ENCODE measurements at places on chromosomes 12 and 14.

GRCh38 chr14:52333108-52333507 lies 19.0 kb downstream of the PTGER2 start:
- no peak for DNase-seq

GRCh38 chr12:15691388-15691787 lies 97.8 kb downstream of the EPS8 start:
- no peak for DNase-seq

DNA sequence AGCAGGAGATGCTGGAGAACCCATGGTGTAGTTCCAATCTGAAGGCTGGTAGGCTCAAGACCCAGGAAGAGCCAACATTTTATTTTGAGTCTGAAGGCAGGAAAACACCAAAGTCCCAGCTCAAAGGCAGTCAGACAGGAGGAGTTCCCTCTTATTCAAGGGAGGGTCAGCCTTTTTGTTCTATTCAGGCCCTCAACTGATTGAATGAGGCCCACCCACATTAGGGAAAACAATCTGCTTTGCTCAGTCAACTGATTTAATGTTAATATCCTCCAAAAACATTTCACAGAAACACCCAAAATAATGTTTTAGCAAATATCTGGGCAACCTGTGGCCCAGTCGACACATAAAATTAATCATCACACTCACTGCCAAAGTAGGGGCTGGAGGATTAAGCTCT lies 130.8 kb downstream of the LMNTD1 start:
- DNase-seq = no peak

- no peak for DNase-seq
Measured at GRCh38 chr14:55578511-55578910, 1.5 kb upstream of the KTN1 start.

DNA sequence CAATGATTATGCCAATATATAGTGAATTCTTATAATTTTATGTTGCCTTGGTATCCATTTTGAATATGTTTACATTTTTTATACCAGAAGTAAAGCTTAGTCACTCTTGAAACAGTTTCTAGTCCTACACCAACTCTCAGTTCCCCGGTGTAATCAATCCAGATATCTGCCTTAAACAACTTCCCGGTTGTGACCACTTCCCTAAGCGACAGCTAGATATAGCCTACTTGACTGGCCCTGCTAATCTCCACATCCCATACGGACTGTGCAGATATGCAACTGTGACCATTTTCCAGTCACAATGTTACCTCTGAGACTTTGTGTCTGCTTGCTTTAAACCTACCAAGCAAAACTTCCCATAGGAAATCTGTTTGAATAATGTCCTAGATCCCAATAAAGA lies 1551.5 kb upstream of the SEL1L start:
- no peak for DNase-seq

- DNase-seq = no peak
Measured at GRCh38 chr12:14613718-14614117, 46.0 kb upstream of the PLBD1 start.

DNA sequence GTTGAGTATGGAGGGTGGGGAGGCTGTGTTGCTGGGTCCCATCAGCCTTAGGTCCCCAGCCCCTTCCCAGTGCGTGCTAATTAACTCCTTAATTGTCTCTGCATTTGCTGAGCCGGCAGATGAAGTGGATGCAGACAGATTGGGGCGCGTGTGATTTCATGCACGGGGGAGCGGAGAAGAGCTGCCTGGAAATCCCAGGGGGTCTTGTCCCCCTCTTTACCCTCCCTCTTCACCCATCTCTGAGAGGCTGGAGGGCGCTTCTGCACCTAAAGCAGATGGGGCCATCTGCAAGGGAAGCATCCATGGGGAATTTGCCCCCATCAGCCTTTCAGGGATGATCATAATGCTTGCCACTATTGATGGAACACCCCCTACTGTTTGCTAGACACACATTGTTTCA lies 4.4 kb upstream of the ASIC1 start:
- no peak for DNase-seq

DNA sequence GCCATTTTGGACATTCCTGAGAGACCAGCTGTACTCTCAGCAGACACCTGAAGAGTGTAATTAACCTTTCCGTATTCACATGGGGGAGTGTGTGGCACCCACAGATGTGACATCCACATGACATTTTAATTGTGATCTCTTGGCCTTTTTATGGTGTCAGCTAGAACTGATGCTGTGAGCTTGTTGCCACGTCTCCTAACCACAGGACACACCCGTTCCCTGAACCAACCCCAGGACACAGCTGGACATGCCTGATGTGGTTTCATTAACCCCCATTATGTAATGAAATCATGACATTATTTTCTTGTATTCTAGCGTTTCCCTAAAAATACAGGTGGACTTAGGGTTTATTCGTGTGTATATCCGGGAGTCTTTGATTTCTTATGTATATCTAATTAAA lies 1036.1 kb downstream of the TMEM121 start:
- no peak for DNase-seq

Data from CD4-positive, alpha-beta memory T cell (primary cell).